ENCODE measurements at places on chromosomes 12 and 14. TPM values are rescaled to one million over a fixed set of nuclear protein-coding genes. Genes with fewer than 3 reads are reported as not detected.

The KRT71 gene
- total RNA-seq: not detected

The SMIM41 gene
- total RNA-seq: not detected

DNA sequence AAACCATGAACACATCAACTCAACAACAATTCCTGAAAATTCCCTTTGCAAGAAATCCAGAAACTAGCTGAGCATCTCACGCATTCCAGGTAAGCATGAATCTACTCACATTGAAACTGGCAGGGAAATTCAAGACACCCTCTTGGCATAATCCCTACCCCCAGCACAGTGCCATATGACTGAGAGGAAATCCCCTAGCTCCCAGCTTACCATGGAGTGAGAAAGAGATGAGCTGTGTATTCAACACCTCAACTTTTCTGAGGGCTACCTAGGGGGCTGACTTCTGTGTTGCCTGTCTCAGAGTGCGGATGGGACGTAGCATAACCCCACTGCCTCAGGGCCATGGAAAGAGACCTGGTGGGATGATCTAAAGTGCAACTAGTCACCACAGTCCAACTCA lies 37.7 kb upstream of the GPR132 start:
- no peak overlapping the region for H3K4me3 ChIP-seq
- DNase-seq: no peak
- no peaks in the 10 kb centered on the region for H3K4me1 ChIP-seq
- peaks cover 20% of the 10 kb centered on the region for H3K27me3 ChIP-seq
- no peak overlapping the region for H3K27ac ChIP-seq

The CYP27B1 gene
- total RNA-seq: not detected

DNA sequence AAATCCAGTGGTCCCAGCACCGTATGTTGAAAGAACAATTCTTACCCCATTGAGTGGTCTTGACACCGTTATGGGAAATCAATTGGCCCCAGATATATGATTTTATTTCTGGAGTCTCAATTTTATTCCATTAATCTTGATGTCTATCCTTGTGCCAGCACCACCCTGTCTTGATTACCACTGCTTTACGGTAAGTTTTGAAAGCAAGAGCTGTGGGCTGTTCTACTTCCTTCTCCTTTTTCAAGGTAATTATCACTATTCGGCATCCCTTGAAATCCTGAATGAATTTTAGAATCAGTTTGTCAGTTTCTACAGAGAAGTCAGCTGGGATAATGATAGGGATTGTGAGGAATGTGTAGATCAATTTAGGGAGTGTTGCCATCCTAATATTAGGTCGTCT lies 160.8 kb upstream of the SFSWAP start:
- H3K27ac ChIP-seq: no peak overlapping the region
- DNase-seq: no peak
- no peaks in the 10 kb centered on the region for H3K4me1 ChIP-seq
- H3K36me3 ChIP-seq: no peaks in the 10 kb centered on the region
- H3K4me3 ChIP-seq: no peak overlapping the region
- H3K27me3 ChIP-seq: peaks cover 4% of the 10 kb centered on the region

DNA sequence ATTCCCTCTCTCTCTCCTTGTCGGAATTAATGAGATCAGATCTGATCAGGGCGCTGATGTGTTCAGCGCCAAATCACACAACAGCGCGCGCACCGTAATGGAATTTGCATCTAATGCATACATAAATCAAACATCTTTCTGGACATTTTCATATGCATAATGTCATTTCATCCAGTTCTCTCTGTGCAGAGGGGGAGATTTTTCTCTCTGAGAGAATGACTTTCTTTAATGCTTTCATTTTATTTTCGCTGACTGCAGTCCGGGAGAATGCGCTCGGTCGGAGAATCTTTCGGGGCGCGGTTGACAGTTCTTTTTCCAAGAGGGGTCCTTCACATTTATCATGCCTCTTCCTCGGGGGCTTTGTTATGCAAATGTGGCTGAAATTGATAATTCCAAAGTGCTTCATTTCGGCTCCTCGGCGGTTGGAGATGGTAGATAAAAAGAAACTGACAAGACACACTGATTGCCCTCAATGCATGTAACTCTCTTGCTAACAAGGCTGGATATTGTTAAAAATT lies 615.9 kb downstream of the VRK1 start:
- no peak for DNase-seq
- H3K27ac ChIP-seq: no peak overlapping the region
- H3K4me3 ChIP-seq: peak overlapping the region; percentile 26
- peaks cover 4% of the 10 kb centered on the region for H3K4me1 ChIP-seq
- no peaks in the 10 kb centered on the region for H3K36me3 ChIP-seq
- H3K27me3 ChIP-seq: peaks cover 99% of the 10 kb centered on the region

Measured in heart right ventricle (tissue), 16 donors.